ENCODE measurements at places on chromosomes 12 and 14.

- no peaks in the 10 kb centered on the region for H3K36me3 ChIP-seq
- H3K27me3 ChIP-seq: peaks cover 2% of the 10 kb centered on the region
- no peak overlapping the region for H3K4me3 ChIP-seq
- DNase-seq: no peak
Observed at GRCh38 chr12:112738531-112738930, 53.0 kb upstream of the RPH3A start.

- no peaks in the 10 kb centered on the region for H3K36me3 ChIP-seq
- H3K27ac ChIP-seq: no peak overlapping the region
Observed at GRCh38 chr12:108939594-108939993, 59.7 kb downstream of the DAO start.

DNA sequence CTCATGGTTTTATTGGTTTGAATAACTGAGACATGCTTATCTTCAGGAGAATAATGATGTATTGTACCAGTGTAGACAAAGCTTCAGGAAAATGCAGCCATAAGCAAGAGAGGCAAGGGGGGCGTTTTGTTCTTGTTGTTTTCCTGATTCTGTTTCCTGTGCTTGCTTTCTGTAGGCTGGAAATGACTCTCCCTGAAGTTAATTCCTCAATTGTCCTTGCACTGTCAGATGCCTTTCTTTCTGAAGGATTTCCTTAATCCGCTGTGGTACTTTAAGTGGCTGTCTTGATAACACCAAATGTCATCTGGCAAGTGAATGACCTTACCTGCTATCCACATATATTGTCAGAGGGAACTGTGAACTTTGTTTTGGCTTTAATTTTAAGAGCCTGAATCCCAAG, 220.0 kb downstream of the NEDD1 start:
- no peak overlapping the region for H3K27ac ChIP-seq
- DNase-seq: no peak
- H3K27me3 ChIP-seq: no peaks in the 10 kb centered on the region

- no peak overlapping the region for H3K27ac ChIP-seq
- DNase-seq: no peak
- H3K4me1 ChIP-seq: no peaks in the 10 kb centered on the region
- H3K4me3 ChIP-seq: no peak overlapping the region
- no peaks in the 10 kb centered on the region for H3K36me3 ChIP-seq
Observed at GRCh38 chr12:20555771-20556170, 139.4 kb upstream of the SLCO1C1 start.

DNA sequence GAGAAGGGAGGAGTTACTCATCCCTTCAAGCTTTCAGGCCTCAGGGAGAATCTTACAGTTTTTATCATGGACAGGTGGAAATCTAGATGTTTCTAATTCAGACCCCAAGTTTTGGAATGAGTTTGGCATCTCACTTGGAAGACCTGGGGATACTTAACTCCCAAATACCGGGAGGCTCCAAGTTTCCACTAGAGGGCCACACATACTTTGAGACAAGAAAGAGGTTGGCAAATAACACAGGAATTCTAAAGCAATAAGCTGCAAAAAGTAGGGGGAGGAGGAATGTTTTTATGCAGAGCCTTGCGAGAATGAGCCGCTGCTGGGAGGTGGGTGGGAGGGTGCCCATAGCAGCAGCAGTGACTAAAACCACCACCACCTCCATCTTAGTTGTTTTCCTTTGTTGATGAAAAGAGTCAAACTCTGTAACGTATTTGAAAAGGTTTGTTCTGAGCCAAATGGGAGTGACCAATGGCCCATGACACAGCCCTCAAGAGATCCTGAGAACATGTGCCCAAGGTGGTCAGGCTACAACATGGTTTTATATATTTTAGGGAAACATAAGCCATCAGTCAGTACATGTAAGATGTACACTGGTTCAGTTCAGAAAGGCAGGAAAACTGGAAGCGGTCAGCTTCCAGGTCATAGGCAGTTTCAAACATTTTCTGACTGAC, 34.2 kb upstream of the RNASE1 start:
- H3K36me3 ChIP-seq: no peaks in the 10 kb centered on the region
- H3K27me3 ChIP-seq: no peaks in the 10 kb centered on the region
- no peak overlapping the region for H3K4me3 ChIP-seq
- DNase-seq: no peak

DNA sequence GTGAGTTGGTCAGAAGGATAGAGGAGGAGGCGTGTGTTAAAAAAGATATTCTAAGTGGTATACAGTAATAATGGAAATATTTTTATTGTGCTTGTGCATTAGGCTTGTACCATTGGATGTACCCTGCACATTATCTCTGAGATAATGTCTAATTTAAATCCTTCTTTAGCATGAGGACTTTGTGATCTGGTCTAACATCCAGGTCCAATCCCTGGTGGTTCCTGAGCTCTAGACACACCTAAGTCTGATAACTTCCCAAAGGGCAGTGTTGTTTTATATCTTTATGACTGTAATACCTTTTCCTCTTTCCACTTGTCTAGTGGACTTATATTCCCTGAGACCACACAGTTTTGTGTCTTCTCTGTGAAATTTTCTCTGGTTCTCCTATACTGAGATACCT, 20.6 kb downstream of the PRPF39 start:
- H3K27me3 ChIP-seq: no peaks in the 10 kb centered on the region
- no peak overlapping the region for H3K27ac ChIP-seq
- H3K36me3 ChIP-seq: peaks cover 56% of the 10 kb centered on the region
- DNase-seq: no peak
- H3K4me1 ChIP-seq: peaks cover 3% of the 10 kb centered on the region
- H3K4me3 ChIP-seq: no peak overlapping the region

DNA sequence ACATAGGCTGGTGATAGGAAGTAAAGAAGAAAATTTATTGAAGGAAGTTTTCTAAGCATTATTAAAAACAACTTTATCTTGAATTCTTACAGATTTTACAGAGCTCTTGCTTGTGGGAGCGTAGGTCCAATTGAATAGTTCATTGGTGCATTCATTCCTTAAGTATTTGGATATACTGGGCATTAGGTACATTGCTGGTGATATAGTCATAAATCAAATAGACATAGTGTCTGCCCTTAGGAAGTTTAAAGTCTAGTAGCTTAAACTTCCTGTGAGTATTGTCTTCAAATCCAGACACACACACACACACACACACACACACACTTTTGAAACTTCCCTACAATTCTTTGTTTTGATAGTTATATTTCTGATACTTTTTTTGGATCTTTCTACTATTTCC, 226.7 kb downstream of the FUT8 start:
- H3K4me3 ChIP-seq: no peak overlapping the region
- H3K36me3 ChIP-seq: peaks cover 53% of the 10 kb centered on the region
- no peaks in the 10 kb centered on the region for H3K27me3 ChIP-seq
- H3K4me1 ChIP-seq: peaks cover 23% of the 10 kb centered on the region

- peaks cover 7% of the 10 kb centered on the region for H3K27me3 ChIP-seq
- no peaks in the 10 kb centered on the region for H3K4me1 ChIP-seq
- no peak for DNase-seq
- H3K36me3 ChIP-seq: no peaks in the 10 kb centered on the region
Observed at GRCh38 chr14:72270147-72270727, 338.0 kb downstream of the RGS6 start.

DNA sequence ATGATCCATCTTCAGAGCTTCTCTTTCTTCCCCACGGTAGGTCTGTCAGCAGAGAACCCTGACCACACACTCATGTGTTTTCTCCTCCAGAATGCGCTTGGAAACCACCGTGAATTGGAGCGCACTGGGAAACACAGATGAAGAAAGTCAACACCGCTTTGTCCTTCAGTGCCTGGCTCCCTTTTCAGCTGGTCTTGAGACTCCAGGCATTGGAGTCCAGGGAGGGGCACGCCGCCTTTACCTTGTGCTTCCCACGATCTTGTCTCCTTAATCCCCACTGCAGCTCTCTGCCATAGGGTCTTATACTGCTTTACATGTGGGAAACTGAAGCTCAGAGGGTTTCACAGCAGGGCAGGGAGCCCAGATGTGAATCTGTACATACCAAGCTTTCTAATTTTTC, 1.1 kb downstream of the FAM90A1 start:
- peaks cover 4% of the 10 kb centered on the region for H3K4me1 ChIP-seq
- no peaks in the 10 kb centered on the region for H3K27me3 ChIP-seq
- no peak overlapping the region for H3K27ac ChIP-seq
- H3K4me3 ChIP-seq: no peak overlapping the region
- no peaks in the 10 kb centered on the region for H3K36me3 ChIP-seq
- no peak for DNase-seq

- H3K4me1 ChIP-seq: peaks cover 54% of the 10 kb centered on the region
- peak overlapping the region; percentile 80 for H3K27ac ChIP-seq
- peaks cover 8% of the 10 kb centered on the region for H3K36me3 ChIP-seq
- H3K4me3 ChIP-seq: no peak overlapping the region
- no peak for DNase-seq
Observed at GRCh38 chr12:44846826-44847225, 29.3 kb downstream of the NELL2 start.

DNA sequence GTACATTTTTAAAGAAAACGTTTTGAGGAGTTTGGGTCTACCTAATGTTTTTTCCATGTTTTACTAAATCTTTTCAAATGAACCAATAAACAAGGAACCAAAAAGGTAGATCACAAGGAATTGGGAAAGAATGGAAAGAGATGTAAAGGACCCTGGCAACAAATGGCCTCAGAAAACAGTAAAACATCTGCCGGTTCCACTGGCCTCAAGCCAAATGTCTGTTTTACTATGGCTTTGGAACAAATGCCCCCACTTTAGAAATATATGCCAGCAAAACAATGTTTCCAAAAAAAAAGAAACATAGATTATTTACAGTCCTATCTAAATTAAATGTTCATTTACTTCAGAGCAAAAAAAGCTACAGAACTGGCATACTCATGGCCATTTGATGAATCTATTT, 3.0 kb downstream of the TRMT5 start:
- H3K27ac ChIP-seq: no peak overlapping the region
- H3K36me3 ChIP-seq: peaks cover 11% of the 10 kb centered on the region
- no peak overlapping the region for H3K4me3 ChIP-seq
- DNase-seq: no peak
- peaks cover 13% of the 10 kb centered on the region for H3K4me1 ChIP-seq

DNA sequence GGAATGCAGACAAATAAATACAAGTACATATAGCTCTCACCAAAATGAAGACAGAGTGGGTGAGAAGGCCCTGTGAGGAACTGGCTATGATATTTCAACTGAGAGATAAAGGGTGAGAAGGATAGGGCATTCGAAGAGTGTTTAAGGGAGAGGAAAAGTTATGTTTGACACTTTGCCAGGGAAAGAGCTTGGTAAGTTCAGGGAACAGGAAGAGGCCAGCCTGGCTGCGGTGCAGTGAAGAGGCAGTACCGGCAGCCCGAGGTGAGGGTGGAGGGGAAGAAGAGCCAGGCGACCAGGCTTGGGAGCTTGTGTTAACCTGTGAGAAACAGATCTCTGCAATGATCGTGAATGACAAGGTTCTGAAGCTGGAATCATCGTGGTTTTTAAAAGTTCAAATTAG, 84.7 kb upstream of the RFX4 start:
- H3K36me3 ChIP-seq: peaks cover 11% of the 10 kb centered on the region
- no peaks in the 10 kb centered on the region for H3K27me3 ChIP-seq
- H3K27ac ChIP-seq: no peak overlapping the region
- no peak overlapping the region for H3K4me3 ChIP-seq

DNA sequence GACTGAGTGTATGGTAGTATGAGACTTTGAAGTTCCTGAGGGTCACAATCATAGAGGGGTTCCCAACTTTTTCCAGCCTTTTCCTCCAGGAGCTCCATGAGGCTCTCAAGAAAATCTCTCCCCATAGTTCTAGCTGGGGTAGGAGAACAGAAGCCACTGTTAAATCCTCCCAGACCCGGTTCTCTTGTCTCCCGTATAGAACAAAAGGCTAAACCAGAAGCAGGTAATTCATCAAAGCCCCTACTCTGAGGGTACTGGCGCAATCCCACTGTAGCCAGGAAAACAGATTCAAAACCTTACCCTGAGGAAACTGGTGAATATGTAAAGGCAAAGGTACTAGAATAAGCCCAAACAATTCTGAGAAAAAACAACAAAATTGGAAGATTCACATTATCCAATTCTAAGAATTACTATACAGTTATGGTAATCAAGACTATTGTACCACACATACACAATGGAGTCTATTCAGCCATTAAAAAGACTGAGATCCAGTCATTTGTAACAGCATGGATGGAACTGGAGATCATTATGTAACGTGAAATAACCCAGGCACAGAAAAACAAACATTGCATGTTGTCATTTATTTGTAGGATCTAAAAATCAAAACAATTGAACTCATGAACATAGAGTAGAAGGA, 20.5 kb downstream of the OR8S1 start:
- peaks cover 6% of the 10 kb centered on the region for H3K27me3 ChIP-seq
- DNase-seq: no peak
- no peaks in the 10 kb centered on the region for H3K36me3 ChIP-seq
- H3K4me3 ChIP-seq: no peak overlapping the region

DNA sequence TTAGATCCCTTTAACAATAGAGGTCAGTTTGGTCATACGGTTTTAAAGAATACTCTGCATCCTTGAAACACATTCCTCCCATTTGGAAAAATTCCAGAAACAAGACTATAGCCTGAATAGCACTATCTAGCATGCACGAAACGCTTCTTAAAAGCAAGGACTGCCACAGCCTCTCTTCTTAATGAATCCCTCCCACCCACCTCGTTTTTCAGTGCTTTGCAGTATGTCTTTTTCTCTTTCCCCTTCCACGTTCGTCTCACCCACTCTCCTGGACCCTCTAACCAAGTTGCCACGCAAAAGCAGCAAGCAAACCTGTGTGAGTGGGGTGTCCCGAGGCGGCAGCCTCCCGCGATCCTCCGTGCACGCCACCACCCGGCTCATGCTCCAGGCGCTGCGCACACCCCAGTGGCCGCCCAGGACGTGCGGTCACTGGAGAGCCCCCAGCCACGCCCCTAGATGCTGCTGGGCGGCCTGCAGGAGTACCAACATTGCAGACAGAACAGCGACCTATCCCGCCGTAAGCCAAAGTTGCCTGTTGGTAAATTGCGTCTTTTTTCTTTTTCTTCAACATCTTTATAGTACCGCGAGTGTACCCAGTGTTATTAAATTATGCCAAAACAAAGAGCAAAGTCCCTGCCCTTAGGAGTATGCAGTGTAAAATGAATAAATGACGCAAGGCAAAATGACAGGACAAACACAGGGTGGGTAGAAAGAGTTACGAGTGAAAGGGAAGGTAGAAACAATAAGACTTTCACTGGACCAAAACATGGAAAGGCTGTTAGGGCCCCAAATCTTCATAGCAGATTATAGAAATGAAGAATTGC, at the start of gene SLC38A4:
Gene SLC38A4, minus strand, starts transcription at position 407 of the 824 bp plus-strand sequence. CDS start 32,926 bp downstream, outside the sequence.
- H3K4me1 ChIP-seq: peaks cover under 1% of the 10 kb centered on the region
- no peak within 1 kb of the TSS for H3K27ac ChIP-seq
- H3K27me3 ChIP-seq: peaks cover 55% of the 10 kb centered on the region

DNA sequence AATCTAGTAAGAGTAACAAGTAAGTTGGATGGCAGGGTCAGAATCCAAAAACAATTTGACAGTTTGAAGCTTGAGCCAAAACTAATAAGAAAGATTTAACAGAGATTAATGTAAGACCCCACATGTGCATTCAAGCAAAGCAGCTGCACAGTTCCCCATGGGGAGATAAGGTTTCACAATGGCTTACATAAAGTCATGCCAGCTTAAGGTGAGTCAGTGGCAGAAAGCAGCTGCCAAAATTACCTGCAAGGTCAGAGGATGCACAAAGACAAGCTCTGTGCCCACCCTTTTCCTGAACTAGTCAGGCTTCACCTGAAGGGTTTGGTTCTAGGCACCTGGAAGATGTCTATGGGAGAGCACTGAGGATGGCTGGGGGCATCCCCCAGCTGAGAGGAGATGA, 36.6 kb upstream of the KRT77 start:
- DNase-seq: no peak
- no peak overlapping the region for H3K27ac ChIP-seq
- no peaks in the 10 kb centered on the region for H3K4me1 ChIP-seq

All from T-helper 2 cell treated with Interferon-gamma antibody and Interleukin-4, amounts not matched to agents 5 μg/mL and 100 μg/mL, for 36 hours (primary cell).